ENCODE measurements at places on chromosomes 2 and 18.

DNA sequence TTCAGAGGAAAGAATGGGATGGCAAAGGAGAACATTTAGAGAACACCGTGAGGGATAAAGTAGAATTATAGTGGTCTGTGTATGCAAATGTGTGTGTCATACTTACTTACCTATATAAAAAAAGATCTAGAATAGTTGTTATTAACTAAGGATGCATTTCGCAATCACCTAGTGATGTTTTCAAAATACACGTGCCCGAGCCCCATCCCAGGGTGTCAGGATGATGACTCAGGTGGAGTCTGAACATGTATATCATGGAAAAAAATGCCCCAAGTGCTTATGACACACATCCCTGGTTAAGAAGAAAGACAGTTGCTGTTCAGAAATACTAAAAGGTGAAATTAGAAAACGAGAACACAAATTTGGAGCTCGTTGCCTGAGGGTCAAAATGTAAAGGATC, 109.0 kb downstream of the CERS6 start:
- DNase-seq = peak; percentile 66

DNA sequence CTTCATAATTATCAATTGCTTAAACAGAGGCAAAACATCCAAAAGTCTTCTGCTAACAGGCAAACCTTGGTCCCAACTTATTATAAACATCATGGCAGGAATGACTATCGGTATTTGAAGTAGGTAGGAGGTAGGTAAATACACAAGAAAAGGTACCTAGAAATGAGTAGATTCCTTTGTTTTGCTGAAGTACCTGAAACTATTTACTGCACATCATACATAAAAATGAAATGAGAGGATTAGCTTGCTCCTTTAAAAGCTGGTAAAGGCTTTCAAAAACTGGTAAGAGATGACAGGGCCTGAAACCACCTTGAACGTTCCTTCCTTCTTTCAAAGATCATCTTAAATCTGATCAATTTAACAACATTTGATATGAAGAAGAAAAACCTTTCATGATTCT, 55.2 kb upstream of the MAPRE2 start:
- DNase-seq = no peak

DNA sequence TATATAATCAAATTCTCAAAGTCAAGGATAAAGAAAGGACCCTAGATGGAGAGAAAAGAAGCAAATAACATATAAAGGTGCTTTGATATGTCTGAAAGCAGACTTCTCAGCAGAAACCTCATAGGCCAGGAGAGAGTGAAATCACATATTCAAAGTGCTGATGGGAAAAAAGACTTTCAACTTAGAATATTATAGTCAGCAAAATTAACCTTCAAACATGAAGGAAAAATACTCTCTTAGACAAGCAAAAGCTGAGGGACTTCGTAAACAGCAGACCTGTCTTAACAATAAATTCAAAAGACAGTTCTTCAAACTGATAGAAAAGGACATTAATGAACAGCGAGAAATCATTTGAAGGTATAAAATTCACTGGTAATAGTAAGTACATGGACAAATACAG, 107.2 kb upstream of the KCNH7 start:
- DNase-seq = no peak

GRCh38 chr2:200472853-200473464, 36.9 kb downstream of the KCTD18 start:
- no peak for DNase-seq

DNA sequence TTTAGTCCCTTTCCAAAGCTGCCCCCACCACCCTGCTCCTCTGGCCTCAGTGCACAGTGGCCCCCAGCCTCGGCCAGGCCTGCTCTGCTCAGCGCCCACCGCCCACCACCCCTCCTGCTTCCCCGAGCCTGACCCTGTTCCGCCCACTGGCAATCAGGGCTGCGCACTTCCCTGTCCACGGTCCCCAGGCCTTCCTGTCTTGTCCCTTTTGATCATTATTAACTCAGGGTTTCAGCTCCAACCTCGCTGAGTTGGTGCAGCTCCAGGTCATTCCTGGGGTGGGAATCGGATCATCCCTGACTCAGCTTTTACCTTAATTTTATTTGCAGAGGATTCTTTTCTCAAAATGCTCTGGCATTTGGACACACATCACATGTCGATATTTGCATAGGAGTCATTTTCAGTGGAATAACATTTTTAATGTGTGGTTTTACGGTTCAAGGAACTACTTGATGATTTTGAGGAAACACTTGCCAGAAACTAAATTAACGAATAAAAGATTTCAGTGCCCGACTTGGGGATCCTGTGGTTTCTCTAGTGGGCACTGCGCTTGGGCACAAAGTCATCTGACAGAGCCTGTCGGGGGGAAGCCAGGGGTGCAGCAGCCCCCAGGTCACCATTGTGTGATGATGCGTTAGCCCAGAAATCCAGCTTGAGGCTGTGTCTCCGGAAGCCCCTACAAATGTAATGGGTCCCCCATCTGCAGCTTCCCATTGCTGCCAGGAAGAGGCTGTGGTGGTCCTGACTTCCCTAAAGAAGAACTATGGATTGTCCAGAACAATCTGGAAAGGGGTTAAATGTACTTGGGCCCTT, 1.0 kb upstream of the ESPNL start:
- DNase-seq = no peak
